Stromal cell of bone marrow (primary cell): ENCODE measurements at places on chromosomes 4 and X.
A peak's percentile ranks its signal among the peaks of the same experiment; 100 is the strongest.

GRCh38 chrX:112071132-112071531, 11.4 kb downstream of the TRPC5 start:
- no peak for DNase-seq

DNA sequence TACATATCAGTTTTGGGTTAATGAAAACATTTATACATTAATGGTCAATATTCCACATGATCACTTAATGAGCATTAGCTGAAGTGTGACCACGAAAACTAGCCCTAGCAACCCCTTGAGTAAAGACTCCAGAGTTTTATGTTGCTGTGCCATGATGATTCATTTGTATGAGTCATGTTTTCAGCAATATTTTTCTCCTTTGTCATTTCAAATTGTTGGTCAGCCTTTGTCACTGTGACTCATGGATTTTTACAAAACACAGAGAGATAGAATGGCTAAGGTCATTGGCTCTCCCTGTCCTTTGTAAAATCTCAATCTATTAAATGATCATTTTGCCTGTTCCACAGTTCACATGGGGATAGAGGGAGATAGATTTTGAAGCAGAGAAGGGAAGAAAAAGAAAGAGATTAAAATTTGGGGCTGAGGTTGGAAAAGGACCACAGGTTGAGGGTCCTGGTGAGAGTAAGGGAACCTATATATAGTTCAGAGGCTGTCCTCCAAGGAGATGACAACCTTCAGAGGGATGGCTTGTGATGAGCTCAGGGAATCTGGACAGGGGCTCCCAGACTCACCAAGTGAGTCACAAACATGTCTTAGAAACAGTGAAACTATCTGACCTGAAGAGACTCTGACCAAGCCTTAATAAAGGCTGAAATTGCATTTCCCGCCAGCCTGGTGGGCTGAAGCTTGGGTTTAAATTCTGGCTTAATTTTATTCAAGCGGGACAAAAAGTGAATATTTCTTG, 25.6 kb downstream of the NR0B1 start:
- DNase-seq, result peak; percentile 84

- DNase-seq, result no peak
Measured at GRCh38 chr4:93317561-93317960, 511.0 kb upstream of the ATOH1 start.

GRCh38 chrX:52424656-52425055, 55.8 kb downstream of the XAGE2 start:
- peak; percentile 33 for DNase-seq

GRCh38 chr4:26893491-26893890, 32.9 kb downstream of the STIM2 start:
- no peak for DNase-seq

DNA sequence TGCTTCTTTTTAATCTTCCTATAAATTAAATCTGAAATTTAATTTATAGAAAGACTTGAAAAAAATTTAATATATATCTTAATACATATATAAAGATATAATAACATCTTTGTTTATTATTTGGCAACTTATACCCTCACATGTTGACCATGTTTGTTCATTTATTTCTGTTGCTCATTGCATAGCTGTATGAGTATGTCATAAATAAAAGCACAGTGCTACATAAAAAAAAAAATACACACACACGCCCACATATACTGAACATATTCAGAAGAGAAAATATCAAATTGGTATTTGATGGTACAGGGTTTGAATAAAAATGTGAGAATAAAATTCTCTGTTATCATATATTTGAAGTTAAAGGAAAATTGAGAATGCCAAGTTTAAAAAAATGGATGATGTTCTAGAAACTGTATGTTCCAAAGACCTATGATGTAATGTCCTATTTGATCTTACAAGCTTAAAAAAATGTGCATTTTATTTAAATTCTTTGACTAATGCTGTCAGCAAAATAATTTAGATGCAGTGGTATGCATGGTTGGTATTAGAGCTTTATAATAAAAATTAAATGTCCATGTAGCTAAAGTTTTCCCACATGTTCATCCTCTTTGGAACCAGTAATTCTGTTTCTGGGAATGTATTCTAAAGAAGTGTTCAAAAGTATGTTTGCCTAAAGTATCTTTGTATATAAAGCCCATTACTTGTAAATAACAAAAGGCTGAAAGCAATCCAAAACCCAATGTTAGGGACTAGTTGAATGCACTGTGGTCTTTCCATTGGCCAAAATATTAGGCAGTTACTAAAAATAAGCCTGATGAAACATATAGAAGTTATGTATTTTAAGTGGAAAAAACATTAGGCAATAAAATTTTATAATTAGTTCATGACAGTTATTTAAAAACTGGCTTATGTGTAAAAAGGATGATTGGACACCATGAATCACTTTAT, 12.9 kb downstream of the TMEM184C start:
- no peak for DNase-seq

GRCh38 chr4:32423267-32423666, 1703.1 kb downstream of the PCDH7 start:
- no peak for DNase-seq

DNA sequence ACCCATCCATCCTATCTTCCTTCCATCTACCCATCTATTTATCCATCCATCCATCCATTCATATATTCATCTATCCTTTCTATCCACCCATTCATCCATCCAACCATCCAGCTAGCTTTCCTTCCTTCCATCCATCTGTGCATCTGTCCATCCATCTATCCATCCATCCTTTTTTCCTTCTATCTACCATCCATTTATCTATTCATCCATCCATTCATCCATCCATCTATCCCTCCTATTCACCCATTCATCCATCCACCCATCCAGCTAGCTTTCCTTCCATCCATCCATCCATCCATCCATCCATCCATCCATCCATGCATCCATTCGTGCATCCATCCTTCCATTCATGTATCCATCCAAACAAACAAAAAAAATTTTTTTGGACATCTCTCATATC, 118.8 kb downstream of the PSAPL1 start:
- DNase-seq, result no peak

GRCh38 chrX:16042980-16043379, 80.4 kb upstream of the GRPR start:
- DNase-seq, result no peak

- DNase-seq, result peak; percentile 36
Measured at GRCh38 chr4:102439812-102440211, 61.3 kb upstream of the NFKB1 start.

DNA sequence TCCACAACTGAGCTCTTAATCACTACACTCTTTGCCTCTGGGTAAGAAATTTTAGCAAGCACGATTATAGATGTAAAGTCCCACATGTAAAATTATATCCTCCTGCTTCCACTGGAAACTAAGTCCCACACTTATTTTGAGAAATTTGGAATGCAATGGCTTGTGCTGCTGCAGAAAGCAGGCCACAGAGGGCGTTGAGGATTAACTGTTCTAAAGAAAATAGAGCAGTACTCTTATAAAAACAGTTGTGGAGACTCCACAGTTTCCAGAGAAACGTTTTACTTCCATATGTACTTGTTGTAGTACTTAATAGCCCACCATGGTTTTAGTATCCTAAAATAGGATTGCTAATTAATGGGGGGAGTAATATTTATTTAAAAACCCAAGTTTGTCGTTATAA, 1.7 kb upstream of the CENPC start:
- no peak for DNase-seq

DNA sequence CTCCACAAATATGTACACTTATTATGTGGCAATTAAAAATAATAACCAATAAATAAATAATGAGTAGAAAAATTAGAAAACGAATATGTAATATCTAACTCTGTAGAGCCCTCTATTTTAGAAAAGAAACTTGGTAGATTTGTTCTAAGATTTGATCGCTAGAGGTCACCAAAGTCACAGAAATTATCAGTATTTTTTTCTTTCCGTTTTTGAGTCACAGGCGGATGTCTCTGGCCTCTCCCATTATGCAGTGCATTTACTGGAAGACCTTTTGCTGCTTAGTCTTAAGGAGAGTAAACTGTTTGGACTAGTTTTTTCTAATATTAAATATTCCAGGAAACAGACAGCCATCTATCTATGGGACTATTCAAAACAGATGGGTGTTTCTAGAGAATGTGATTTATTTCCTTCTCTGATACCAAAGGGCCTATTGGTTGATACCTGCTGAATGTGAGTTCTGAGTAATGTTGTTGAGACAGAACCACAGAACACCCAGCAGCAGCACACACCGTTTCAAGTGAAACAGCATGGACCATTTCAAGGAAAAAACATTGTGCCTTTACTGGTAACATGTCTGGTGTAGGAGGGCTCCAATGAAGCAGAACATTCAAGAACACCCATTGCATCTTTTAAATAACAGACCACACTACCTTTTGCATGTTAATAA, 34.0 kb upstream of the GYPA start:
- DNase-seq, result peak; percentile 51

- no peak for DNase-seq
Measured at GRCh38 chr4:6348408-6348807, 78.8 kb downstream of the WFS1 start.

GRCh38 chr4:112099701-112100297, 45.5 kb upstream of the FAM241A start:
- peak; percentile 45 for DNase-seq

DNA sequence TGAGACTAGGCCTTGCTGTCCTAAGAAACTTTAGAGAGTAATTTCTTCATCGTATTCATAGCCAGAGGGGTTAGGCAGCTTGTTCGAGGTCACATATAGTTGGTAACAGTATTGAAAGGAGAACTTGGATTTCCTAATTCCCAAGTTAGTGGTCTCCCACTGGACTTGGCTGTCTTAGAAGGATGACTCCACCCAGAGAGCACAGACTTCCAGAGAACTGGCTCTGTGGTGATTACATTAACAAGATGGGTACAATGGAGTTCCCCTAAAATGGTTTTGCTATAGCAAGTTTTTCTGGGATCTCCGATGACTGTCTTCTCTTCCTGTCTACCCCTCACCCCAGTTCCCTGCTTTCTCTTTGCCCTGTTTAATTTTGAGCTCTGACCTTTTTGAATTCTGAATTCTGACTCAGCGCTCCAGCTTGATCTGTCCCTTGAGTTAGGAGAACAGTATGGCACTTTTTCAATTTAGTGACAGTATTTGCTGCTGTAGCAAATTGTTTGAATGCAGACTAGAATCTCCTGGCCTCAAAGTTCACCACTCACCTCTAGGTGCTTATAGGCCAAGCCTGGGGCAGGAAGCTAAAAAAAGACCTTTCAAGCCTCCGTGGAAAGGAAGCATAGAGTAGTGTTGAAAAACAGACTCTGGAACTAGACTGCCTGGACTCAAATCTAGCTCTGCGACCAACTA, 6.9 kb downstream of the MSN start:
- DNase-seq, result no peak
